ENCODE measurements at places on chromosomes 11 and 22. TPM values are rescaled to one million over a fixed set of nuclear protein-coding genes. Genes with fewer than 3 reads are reported as not detected.
A peak's percentile ranks its signal among the peaks of the same experiment; 100 is the strongest.

Gene TRIM51
- total RNA-seq: not detected

DNA sequence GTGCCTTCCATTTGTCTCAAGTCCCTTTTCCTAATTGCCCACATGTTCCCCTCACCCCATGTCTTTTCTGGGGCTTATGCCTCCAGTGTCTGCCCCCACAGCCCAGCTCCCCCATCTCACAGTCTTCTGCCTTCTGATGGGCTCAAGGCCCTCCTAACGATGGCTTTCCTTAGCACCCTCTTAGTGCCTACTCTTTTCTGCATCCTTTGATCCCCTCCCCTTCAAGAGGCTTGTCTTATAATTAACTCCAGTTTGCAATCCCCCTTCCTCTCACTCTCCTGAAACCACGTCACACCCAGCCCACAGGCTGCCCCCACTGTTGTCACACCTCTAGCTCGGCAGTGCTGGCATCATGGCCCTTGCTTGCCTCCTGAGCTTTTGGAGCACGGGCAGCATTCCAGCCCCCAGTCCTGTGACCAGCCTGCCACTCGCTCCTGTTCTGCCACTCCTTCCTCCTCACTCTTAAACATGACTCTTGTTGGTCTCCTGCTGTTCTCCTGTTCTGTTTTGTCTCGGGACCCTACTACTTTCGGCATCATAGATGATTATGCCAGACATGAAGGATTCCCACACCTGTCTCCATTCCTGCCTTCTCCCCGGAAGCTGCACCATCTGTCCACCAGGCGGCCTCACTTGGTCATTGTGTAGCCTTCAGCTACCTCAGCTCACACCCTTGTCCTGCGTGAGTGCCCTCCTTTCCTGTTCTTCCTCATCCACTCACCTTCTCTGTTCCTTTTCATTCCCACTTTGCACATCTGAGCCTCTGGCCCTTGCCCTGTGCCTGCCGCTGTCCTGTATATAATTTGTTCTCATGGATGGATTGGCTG is 26.1 kb downstream of the UBE2L3 start:
- no peak for DNase-seq
- peaks cover 27% of the 10 kb centered on the region for H3K4me1 ChIP-seq
- no peaks in the 10 kb centered on the region for H3K36me3 ChIP-seq
- no peak overlapping the region for H3K4me3 ChIP-seq
- H3K27ac ChIP-seq: no peak overlapping the region

DNA sequence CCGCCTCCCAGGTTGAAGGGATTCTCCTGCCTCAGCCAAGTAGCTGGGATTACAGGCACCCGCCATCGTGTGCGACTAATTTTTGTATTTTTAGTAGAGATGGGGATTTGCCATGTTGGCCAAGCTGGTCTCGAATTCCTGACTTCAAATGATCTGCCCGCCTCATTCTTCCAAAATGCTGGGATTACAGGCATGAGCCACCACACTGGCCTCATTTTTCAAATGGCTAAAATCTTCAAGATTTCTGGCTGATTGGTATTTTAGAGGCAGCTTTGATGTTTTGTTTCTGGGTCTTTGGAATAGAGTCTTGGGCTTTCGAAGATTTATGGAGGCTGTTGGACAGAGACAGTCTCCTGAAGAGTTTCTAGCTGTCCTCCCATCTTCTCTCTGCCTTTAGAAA is 5.8 kb upstream of the SLC3A2 start:
- no peak for DNase-seq
- H3K27ac ChIP-seq: no peak overlapping the region
- H3K36me3 ChIP-seq: no peaks in the 10 kb centered on the region
- H3K4me1 ChIP-seq: peaks cover 46% of the 10 kb centered on the region
- no peaks in the 10 kb centered on the region for H3K27me3 ChIP-seq

Gene DDX6
- total RNA-seq: 69.8 TPM

GRCh38 chr11:2827256-2827655 is 58.3 kb downstream of the CDKN1C start:
- no peak for DNase-seq
- H3K27me3 ChIP-seq: no peaks in the 10 kb centered on the region
- H3K4me1 ChIP-seq: peaks cover 33% of the 10 kb centered on the region
- no peaks in the 10 kb centered on the region for H3K36me3 ChIP-seq
- no peak overlapping the region for H3K27ac ChIP-seq

Gene PICALM
- total RNA-seq: 97.8 TPM

DNA sequence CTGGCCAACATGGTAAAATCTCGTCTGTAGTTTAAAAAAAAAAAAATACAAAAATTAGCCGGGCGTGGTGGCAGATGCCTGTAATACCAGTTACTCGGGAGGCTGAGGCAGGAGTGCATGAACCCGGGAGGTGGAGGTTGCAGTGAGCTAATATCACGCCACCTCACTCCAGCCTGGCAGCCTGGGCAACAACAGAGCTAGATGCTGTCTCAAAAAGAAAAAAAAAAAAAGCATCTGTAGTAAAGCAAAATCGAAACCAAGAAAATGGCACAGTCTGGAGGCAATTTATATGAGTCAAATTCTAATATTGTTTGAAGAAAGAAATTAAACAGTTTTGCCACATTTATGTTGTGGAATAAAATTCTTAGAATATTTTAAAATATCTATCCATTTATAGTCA is 365.0 kb upstream of the CHORDC1 start:
- no peak overlapping the region for H3K4me3 ChIP-seq
- DNase-seq: no peak
- no peaks in the 10 kb centered on the region for H3K27me3 ChIP-seq
- no peak overlapping the region for H3K27ac ChIP-seq

DNA sequence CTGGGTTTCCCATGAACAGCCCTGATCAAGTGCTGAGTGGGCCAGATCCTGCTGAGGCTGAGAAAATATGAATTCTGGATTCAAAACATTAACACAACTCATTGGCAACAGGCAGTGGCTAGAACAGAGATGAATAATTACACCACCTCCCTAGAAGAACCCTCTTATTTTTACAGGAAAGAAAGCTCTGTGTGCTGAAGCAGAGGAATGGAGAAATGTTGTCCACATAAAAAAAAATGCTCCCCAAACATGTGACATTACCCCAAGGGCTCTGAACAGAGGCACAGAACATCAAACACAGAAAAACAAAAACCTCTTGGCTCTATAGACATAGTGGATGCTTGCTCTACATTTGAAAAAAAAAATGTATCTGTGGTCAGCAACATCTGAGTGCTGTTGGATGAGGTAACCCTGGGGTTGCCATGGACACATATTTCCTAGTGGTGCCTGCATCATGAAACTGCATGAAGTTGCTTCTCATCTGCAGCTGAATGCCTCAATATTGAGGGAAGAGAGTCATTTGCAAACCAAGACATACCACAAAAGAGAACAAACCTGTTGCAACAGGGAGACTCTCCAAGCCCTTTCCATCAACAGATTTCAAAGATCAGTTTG is 98.8 kb downstream of the SNX19 start:
- H3K4me1 ChIP-seq: peaks cover 24% of the 10 kb centered on the region
- no peaks in the 10 kb centered on the region for H3K36me3 ChIP-seq
- no peak overlapping the region for H3K27ac ChIP-seq
- DNase-seq: peak; percentile 21

GRCh38 chr11:36012979-36013378 is 69.1 kb downstream of the LDLRAD3 start:
- no peak overlapping the region for H3K27ac ChIP-seq
- H3K36me3 ChIP-seq: no peaks in the 10 kb centered on the region
- H3K4me1 ChIP-seq: no peaks in the 10 kb centered on the region
- H3K4me3 ChIP-seq: no peak overlapping the region
- no peaks in the 10 kb centered on the region for H3K27me3 ChIP-seq
- DNase-seq: no peak

Gene RNASEH2C
- 45.4 TPM for total RNA-seq

GRCh38 chr11:107493117-107493516 is 35.5 kb upstream of the CWF19L2 start:
- H3K4me3 ChIP-seq: no peak overlapping the region
- H3K27me3 ChIP-seq: no peaks in the 10 kb centered on the region
- no peaks in the 10 kb centered on the region for H3K4me1 ChIP-seq
- DNase-seq: no peak

DNA sequence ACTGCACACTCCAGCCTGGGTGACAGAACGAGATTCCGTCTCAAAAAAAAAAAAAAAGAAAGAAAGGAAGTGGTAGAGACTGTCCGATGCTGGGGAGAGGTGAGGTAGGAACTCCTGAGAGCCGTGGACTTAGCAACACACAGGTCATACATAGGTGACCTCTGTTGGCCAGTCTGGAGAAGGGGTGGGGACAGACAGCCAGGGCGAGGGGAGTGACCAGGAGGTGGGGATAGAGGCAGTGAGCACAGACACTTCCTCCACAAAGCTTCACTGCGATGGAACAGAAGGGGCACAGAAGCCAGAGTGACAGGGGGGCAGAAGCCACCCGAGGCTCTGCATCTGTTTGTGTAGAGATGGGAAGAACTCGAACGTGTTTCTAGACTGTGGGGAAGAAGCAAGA is 47.1 kb downstream of the MYH9 start:
- no peak for DNase-seq
- H3K4me3 ChIP-seq: no peak overlapping the region
- H3K27me3 ChIP-seq: no peaks in the 10 kb centered on the region
- H3K4me1 ChIP-seq: peaks cover 68% of the 10 kb centered on the region
- peak overlapping the region; percentile 36 for H3K27ac ChIP-seq

- peaks cover 12% of the 10 kb centered on the region for H3K36me3 ChIP-seq
- H3K4me3 ChIP-seq: no peak overlapping the region
- peaks cover 9% of the 10 kb centered on the region for H3K4me1 ChIP-seq
These were observed 950 bp downstream of the FERMT3 start for GRCh38 chr11:64207256-64208085.

Gene OR10S1
- not detected for total RNA-seq

Gene BLID
- not detected for total RNA-seq

- no peaks in the 10 kb centered on the region for H3K36me3 ChIP-seq
- no peak overlapping the region for H3K4me3 ChIP-seq
- H3K27ac ChIP-seq: no peak overlapping the region
- peak; percentile 17 for DNase-seq
- no peaks in the 10 kb centered on the region for H3K27me3 ChIP-seq
These were observed 704.3 kb downstream of the DLG2 start for GRCh38 chr11:84922836-84923235.

DNA sequence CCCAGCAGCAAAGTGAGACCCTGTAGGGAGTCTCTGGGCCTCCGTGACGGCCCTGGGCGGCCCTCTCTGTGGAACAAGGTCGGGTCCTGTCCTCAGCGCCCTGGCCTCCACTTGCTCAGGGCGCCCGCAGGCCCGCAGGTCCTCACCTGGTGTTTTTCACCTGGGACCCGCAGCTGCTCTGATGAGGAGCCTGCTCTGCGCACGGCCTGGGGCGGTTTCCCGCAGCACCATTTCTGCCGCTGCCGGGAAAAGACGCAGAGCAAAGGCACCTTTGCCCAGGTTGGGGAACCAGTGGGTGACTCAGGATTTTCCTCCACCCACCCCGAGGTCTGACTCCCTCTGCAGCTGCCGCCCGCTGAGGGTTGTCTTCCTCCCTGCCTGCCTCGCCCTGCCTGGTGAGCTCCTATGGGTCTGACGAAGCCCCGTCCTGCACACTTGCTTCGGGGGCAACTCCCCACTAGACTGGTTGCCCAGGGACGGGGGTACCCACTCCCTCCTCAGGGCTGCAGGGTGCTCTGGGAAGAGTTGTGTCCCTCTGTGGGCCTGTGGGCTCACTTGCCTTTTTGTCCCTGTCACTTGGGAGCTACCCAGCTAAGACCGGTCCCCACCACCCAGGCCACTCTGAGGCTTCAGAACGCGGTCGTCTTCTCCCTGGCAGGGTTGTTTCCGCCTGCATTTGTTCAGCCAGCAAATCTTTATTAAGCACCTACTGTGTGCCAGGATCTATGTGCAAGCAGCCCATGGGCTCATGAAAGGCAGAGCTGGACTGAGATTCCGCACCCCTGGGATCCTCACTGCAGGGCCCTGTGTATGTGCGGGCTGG is 89.5 kb downstream of the KCNQ1 start:
- no peaks in the 10 kb centered on the region for H3K27me3 ChIP-seq
- H3K27ac ChIP-seq: no peak overlapping the region
- H3K36me3 ChIP-seq: no peaks in the 10 kb centered on the region

- H3K4me3 ChIP-seq: peak overlapping the region; percentile 49
- peak overlapping the region; percentile 85 for H3K27ac ChIP-seq
- peaks cover 18% of the 10 kb centered on the region for H3K4me1 ChIP-seq
- no peaks in the 10 kb centered on the region for H3K36me3 ChIP-seq
These were observed 583 bp downstream of the PDGFD start for GRCh38 chr11:104163100-104164027.

Data from body of pancreas (tissue), 4 donors.